ENCODE measurements at places on chromosomes 16 and 17.
A peak's percentile ranks its signal among the peaks of the same experiment; 100 is the strongest.

DNA sequence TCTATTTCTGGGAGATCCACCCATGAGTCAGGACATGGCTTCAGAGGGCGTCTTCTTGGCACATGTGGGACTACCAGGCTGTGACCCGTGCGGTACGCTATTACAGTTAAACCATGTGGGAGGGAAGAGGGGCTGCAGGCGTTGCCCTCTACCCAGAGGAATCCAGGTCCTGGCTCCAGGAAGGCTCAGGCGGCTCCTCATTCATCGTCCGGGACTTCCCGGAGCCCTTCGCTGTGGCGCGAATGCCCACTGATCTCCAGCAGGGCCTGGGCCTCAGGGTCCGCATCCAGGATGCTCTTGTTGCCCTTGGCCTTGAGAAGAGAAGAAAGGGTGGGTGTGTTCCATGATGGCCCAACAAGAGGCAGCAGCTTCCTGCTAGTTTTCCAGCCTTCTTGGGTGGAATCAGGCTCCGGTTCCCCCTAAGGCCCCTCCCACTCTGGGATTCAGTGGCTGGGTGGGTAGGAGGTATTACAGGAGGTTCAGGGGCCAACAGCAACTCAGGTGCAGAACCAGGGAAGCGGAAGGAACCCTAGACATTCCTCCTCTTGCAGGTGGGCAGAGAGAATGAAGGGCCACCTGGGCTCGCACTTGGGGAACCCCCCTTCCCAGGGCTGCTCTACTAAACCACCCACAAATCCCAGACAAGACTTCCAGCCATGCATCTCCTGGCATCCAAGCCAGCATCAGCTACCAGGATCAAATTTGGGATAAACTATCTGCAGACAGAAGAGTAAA, 24.6 kb downstream of the MEAK7 start:
- DNase-seq: no peak

DNA sequence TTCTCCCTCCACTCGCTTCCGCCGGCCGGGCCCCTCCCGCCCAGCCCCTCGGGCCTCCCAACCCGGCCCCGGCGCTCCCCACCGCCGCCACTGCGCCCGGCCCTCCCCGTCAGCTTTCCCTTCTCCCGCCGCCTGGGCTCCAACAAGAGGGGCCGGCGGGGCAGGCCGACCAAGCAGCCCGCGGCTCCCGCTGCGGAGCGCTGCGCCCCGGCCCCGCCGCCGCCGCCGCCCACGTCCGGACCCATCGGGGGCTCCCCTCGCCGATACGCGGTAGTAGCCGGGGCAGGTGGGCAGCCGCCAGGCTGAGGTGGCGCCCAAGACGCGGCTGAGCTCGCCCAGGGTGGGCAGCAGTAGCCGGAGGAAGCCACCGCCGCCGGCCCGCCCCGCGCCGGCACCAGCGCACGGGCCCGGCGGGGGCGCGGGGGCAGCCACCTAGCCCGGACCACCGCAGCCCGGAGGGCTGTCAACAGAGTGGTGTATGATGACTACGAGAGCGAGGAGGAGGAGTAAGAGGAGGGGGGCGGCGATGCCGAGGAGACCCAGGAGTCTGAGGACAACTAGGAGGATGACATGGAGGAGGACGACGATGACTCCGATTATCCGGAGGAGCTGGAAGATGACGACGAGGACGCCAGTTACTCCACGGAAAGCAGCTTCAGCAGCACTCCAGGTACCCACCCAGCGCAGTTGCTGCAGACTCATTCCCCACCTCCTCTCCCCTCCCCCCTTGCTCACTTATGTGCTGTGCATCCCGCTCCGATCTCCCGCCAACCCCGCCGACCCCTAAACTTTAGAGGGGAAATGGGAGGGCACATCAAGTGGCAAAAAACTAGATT, 498 bp downstream of the LRRC37B start:
- peak; percentile 35 for DNase-seq

GRCh38 chr17:47304186-47304585, 19.6 kb upstream of the EFCAB13 start:
- DNase-seq: no peak

DNA sequence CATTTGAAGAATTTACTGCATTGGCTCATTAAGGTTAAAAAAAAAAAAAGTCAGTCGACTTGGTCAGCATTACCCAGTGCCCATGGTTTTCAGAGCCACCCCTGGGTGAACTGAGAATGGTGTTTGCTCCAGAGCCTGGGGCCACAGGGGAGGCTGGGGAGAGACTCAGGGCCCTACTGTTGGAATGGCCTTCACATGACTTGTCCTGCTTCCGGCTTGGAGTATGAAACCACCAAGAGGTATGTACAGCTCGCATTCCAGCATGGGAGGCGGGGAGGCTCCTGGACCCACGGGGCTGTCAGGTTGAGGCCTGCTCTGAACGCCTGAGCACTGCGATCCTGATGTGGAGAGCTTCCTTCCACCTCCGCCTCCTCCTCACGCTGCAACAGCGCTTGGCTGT, 36.8 kb downstream of the MSI2 start:
- peak; percentile 88 for DNase-seq

DNA sequence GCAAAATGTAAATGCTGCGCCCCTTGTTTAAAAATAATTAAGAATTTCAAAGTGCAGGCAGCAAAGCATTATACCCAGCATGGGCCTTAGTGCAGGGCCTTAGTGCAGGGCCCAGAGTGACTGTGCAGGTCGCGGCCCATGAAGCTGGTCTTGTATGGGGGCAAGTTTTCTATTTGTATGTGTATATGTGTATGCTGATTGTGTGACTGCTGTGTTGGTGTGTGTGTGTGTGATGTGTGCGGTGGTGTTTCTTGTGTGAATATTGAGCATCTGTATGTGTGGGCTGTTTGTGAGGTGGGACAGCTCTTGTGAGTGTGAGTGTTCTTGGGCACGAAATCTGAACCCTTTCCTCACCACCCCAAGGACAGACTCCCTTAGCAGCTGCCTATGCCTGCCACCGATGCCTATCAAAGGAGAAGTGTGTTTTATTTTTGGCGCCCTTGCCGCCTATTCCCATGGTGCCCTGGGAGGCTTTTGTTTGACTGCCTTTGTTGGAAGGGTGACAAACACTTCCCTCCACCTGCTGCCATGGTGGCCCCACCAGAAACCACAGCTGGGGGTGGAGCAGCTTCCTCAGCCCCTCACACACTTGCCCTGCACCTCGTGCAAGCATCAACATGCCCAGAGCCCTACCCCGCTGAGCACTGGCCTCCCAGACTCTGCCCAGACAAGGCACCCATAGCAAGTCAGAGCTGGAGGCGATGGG, 18.0 kb downstream of the CCR7 start:
- no peak for DNase-seq

DNA sequence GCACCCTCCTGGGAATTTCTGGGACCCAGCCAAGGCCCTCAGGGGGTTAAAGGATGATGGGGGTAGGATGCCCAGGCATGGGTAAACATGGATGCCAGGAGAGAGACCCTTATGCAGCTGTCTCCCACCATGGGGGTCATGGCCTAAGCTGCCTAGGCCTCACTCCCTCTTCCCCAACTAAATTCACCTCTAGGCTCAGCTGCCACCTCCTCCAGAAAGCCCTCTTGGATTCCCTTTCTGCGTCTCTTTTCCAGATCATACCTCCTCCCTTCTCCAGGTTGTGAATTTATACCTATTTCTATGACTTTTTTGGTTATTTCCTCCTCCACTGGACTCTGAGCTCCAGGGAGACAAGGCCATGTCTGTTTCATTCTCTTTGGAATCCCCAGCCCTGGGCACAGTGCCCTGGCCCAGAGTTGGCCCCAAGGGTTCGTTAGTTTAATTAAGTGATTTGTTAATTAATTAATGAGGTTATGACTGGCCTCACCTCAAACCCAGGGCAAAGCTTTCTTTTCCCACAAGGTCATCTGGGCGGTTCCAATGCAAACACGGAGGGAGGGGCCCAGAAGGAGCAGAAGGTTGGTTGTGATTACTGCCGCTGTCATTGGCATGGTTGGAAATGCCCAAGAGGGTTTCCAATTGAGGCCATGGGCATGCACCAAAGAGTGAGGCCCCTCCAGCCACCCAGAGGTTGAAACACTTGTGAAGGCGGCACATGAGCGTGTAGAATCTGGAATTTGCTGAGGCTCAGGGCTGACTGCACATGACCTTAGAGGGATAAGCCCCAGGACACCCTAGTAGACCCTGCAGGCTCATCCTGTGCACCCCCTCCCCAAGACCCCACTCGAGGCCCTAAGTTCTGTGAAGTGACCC, 6.9 kb upstream of the KRT17 start:
- no peak for DNase-seq

Measured in H54 (cell line).